Kidney epithelial cell (primary cell): ENCODE measurements at places on chromosomes 2 and 18. TPM values are rescaled to one million over a fixed set of nuclear protein-coding genes. Genes with fewer than 3 reads are reported as not detected.

MC2R gene
- total RNA-seq = not detected in 2 replicates

SAG gene
- not detected in 2 replicates for total RNA-seq

GALNT3 gene
- total RNA-seq = 19.6 and 22.9 TPM in 2 replicates

IL1F10 gene
- not detected in 2 replicates for total RNA-seq

LRATD1 gene
- total RNA-seq = 11.4 and 11.6 TPM in 2 replicates

THSD7B gene
- total RNA-seq = 0.04 and 0.62 TPM in 2 replicates

SCYGR4 gene
- not detected in 2 replicates for total RNA-seq

TGFA gene
- total RNA-seq = 72.1 and 74.4 TPM in 2 replicates

TUBA3E gene
- not detected in 2 replicates for total RNA-seq

PRSS56 gene
- not detected in 2 replicates for total RNA-seq

EPHA4 gene
- 6.5 and 6.6 TPM in 2 replicates for total RNA-seq

ATG9A gene
- 46.1 and 58.0 TPM in 2 replicates for total RNA-seq

UNC80 gene
- total RNA-seq = not detected in 2 replicates

- no peak for DNase-seq
Observed at GRCh38 chr2:84515788-84516187, 510 bp upstream of the DNAH6 start.

- DNase-seq = no peak
Observed at GRCh38 chr2:226180281-226180884, 619.2 kb downstream of the IRS1 start.

DNA sequence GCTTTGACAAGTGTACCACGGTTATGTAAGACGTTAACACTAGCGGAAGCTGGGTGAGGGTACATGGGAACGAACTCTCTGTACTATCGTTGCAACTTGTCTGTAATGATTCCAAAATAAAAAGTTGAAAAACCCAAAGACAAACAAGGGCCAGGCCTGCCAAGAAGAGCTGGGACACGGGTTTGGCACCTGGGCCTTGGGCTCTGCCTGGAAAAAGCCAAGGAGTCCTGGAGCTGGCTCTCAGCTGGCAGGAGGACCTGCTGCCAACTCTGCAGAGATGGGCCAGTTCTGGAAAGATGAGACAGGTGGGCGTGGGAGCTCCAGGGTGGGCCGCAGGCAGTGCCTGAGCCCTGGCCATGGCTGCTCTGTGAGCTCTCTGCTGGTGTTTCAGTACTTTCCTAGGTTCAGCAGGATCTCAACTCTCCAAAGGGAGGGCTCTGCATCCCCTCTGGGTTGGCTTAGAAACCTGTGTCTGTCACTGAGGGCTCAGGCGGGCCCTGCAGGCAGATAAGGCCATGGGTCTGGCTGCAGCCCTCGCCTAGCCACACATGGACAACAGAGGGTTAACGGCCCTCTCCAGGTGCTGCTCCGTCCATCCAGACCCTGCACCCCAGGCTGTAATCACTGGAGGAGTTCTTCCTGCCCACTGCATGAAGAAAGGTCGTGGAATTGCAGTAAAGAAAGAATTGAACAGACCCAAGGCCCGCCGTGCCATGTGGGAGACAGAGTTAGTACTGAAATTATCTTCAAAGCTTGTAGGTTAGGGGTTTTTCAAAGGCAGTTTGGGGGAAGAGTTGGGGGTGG lies 89.9 kb downstream of the RHOB start:
- no peak for DNase-seq

GRCh38 chr18:21362831-21363230 lies 120.8 kb downstream of the GREB1L start:
- DNase-seq = no peak

DNA sequence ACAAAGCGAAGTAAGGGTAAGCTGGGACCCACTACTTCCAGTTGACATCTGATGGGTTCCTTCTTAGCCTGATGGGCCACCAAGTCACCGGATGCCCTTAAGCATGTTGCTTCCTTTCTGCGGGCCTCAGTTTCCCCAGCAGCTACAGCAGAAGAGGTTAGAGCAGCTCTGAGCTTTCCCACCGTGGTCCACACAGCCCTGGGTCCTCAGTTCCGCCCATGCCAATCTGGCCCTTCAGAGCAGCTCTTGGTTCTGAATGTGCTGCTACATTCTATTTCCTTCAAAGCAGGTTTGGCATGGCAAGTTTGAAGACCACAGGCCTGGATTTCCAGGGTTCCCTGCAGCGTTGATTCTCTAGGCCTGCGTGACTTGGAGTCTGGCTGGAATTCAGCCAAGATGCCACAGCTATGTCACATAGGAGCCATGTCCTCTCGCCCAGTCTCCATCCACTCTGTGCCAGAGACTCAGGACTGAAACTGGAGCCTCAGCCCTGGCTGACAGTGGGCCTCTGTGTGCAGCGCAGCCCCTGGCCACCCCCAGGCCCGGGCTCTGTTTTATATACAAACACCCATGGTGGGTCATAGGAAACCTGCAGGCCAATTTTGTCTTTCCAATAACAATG lies 79.6 kb downstream of the TFCP2L1 start:
- DNase-seq = no peak

GRCh38 chr2:214591366-214591765 lies 180.5 kb downstream of the VWC2L start:
- DNase-seq = no peak

GRCh38 chr2:198315791-198316630 lies 511.6 kb downstream of the PLCL1 start:
- no peak for DNase-seq

GRCh38 chr18:78595924-78596573 lies 383.6 kb upstream of the SALL3 start:
- DNase-seq = no peak

DNA sequence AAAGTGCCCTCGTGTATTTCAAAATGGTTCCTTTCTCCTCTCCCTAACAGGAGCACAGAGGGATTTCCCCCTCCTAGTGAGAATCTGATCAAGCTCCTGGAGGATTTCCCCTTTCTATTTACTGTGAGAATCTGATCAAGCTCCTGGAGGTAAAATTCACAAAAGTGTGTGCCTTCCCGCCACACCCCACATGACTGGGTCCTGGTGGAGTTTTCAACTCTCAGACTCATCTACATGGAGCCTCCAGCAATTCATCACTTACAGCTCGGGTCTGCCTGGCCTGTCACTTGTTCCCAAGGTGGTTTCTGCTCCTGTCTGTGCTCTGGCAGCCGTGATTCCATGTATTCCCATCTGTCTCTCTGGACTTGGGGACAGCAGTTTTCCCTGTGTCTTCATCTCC lies 590.7 kb downstream of the FBXO15 start:
- no peak for DNase-seq

DNA sequence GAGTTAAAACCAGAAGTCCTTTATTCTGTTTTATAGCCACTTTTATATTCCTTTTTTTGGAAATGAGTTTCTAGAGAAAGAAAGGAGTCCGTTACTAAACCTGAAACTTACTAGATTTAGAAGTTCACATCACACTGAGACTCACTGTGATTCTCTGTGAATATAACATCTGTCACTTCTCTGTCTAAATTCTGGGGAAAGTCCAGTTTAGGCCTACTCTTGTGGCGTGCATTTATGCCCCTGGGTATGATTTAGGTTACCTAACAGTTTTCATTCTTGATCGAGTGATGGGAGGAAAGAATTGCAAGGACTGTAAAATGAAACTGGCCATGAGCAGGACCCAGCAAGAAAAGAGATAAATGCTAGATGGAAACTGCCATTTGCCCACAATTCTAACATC lies 449.6 kb downstream of the SPAG16 start:
- DNase-seq = no peak

GRCh38 chr2:36756438-36756837 lies 59.9 kb downstream of the VIT start:
- DNase-seq = no peak

GRCh38 chr2:75703589-75704287 lies 7.0 kb downstream of the GCFC2 start:
- DNase-seq = no peak

- DNase-seq = no peak
Observed at GRCh38 chr2:175002547-175003274, 2.5 kb downstream of the CHN1 start.

DNA sequence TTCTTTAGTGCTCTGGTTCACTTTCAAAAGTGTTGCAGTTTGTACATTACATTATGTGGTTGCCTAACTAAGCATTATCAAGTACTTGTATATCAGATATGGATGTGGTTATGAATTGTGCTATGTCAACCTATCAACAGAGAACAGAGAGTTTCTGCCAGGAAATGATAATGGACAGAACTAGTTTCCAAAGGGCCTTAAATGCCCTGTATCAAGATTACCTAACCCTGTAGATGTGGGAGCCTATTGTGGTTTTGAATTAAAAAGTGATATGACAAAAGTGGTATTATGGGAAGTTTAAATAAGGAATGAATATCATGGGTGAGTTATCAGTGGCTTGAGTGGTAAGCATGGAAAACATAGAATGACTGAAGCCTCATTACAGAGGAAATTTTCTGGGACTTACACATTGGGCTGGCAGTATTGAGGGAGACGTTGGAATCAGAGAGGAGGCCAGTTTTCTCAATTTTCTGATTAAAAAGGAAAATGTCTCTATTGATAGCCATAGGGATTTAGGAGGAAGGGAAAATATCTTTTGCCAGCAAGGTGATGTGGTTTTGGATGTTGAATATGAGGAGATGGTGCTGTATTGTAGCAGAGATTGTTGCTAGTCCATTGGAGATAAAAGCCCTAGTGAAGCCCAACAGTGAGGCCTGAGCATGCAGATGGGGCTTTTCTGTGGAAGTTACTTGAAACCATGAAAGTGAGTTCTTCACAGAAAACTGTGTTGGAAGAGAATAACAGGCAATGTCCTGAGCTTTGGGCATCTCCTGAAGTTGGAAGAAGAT lies 140.7 kb downstream of the TTC27 start:
- no peak for DNase-seq
